ENCODE measurements at places on chromosomes 5 and 9. TPM values are rescaled to one million over a fixed set of nuclear protein-coding genes. Genes with fewer than 3 reads are reported as not detected.

SPATA31A3 gene
- total RNA-seq, result not detected

TERT gene
- under 0.01 TPM for total RNA-seq

STPG3 gene
- not detected for total RNA-seq

FGD3 gene
- not detected for total RNA-seq

SPTLC1 gene
- total RNA-seq, result 132 TPM

ELOVL7 gene
- 0.13 TPM for total RNA-seq

Measured in thoracic aorta endothelial cell (primary cell).